ENCODE measurements at places on chromosomes 3 and 15. TPM values are rescaled to one million over a fixed set of nuclear protein-coding genes. Genes with fewer than 3 reads are reported as not detected.

Gene CLDN18
- not detected for total RNA-seq

GRCh38 chr3:52463416-52463815, 8.0 kb downstream of the NISCH start:
- peaks cover 13% of the 10 kb centered on the region for H3K36me3 ChIP-seq
- H3K4me1 ChIP-seq, result peaks cover 20% of the 10 kb centered on the region
- no peaks in the 10 kb centered on the region for H3K27me3 ChIP-seq
- H3K27ac ChIP-seq, result no peak overlapping the region
- no peak for DNase-seq

DNA sequence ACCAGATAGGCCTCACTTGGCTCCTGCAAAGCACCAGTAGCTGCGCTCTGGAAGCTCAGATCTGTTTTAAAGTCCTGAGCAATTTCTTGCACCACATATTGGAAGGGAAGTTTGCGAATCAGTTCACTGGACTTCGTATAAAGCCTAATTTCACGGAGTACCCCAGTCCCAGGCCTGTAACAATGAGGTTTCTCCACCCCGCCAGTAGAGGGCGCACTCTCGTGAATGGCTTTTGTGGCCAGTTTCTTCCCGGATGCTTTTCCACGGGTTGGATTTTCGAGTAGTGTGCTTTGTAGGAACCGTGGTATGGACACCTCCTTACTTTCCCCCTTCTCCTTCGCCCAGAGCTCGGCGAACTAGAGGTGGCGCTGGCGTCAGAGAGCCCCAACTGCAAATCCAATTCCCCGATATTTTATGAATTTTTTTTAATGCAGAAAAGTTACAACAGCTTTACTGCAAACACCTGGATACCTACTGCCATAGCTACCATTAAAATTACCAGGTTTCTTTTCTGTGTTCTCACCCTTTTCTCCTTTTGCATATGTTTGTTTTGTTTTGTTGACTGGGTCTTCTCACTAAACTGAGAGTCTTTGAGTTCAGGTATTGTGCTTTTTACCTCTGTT, 13.3 kb downstream of the RARB start:
- no peak overlapping the region for H3K27ac ChIP-seq
- DNase-seq, result peak; percentile 20
- no peak overlapping the region for H3K4me3 ChIP-seq

- H3K27me3 ChIP-seq, result no peaks in the 10 kb centered on the region
- H3K4me1 ChIP-seq, result peaks cover 11% of the 10 kb centered on the region
- no peaks in the 10 kb centered on the region for H3K36me3 ChIP-seq
- H3K4me3 ChIP-seq, result no peak overlapping the region
- DNase-seq, result no peak
Observed at GRCh38 chr3:66615643-66616301, 115.0 kb upstream of the LRIG1 start.

DNA sequence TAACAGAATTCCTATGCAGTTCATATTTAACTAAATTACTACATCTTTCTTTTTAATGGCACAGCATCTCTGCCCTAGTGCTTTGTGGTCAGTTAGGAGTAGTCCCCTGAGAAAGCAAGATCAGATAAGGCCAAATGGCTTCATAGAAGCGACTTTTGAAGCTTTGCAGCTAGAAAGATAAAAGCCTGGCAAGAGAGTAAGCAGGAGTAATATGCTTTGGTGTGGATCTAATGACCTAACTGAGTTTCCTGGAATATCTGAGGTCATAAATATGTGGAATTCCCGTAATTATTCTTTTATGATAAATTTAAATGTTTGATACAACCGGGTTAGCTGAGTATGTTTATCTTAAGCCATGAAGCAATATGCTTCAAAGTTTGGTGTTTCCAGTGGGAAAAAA, 374.9 kb upstream of the LRRC3B start:
- DNase-seq, result no peak

DNA sequence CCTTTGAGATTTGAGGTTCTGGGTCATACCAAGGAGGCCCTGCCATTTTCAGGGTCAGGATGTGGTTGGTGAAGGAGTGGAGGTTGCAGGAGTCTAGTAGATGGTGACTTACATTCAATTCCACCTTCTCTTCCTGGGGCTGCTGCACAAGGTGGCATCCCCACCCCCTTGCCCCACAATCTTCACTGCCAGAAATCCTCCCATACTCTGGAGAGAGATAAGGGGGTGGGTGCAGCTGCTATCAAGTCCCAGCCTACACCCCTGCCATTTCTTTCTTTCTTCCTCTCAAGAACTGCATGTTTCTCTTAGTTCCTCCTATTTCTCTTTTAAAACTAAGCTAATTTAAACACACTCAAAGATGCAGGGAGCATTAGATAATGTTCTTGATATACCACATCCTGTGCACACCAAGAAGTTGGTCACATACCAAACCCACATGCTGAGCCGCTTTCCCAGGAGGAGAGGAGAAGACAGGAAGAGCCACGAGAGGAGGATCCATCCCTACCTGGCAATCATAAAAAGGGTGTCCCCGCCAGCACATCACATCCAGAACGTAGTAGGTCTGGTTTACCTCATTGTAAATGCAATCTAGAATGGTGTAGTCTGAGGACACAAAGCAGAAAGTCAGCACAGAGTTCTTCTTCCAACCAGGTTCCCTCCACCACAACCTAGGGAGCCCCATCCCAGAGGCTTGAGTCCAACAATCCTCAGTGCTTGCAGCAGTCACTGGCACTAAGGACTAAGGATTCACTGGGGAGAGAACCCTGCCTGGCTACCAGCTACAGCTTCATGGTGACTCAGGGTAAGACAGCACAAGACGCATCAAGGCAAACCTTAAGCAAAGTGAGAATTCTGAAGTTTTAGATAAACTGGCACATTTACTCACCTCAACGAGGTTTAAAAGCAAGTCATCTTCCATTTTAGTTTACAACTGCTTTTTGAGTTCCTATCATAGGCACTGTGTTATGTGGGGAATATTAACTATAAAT, 18.5 kb downstream of the SNUPN start:
- H3K4me3 ChIP-seq, result peak overlapping the region; percentile 12
- H3K27me3 ChIP-seq, result no peaks in the 10 kb centered on the region
- H3K27ac ChIP-seq, result peak overlapping the region; percentile 89
- peaks cover 39% of the 10 kb centered on the region for H3K4me1 ChIP-seq
- DNase-seq, result peak; percentile 62
- H3K36me3 ChIP-seq, result peaks cover 50% of the 10 kb centered on the region

- peaks cover 2% of the 10 kb centered on the region for H3K4me1 ChIP-seq
- H3K36me3 ChIP-seq, result no peaks in the 10 kb centered on the region
- no peak overlapping the region for H3K27ac ChIP-seq
- no peak overlapping the region for H3K4me3 ChIP-seq
- H3K27me3 ChIP-seq, result no peaks in the 10 kb centered on the region
Observed at GRCh38 chr3:18247776-18248310, 177.3 kb downstream of the SATB1 start.

All from activated CD8-positive, alpha-beta T cell treated with anti-CD3 and anti-CD28 coated beads for 36 hours (primary cell).